ENCODE measurements at places on chromosomes 6 and 20. TPM values are rescaled to one million over a fixed set of nuclear protein-coding genes. Genes with fewer than 3 reads are reported as not detected.

Gene MPIG6B
- 9.4 TPM for total RNA-seq

Gene AGER
- total RNA-seq = 3.2 TPM

DNA sequence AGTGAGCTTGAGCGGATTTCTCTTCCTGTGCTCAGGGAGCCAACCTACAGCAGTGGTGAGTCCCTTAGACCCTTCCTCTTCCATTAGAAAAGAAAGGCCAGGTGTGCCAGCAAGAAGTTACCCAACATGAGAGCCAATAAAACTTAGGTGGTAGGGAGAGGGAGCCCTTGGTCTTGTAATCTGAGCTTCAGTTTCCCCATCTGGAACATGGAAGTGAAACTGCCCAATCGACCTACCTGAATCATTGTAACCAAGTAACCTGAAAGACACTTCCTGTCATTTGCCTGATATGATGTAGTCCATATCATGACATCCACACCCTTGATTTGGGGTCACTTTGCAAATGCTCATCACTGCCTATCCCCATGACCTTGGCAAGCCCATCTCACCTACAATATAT, 66.4 kb downstream of the MDGA1 start:
- DNase-seq = no peak

DNA sequence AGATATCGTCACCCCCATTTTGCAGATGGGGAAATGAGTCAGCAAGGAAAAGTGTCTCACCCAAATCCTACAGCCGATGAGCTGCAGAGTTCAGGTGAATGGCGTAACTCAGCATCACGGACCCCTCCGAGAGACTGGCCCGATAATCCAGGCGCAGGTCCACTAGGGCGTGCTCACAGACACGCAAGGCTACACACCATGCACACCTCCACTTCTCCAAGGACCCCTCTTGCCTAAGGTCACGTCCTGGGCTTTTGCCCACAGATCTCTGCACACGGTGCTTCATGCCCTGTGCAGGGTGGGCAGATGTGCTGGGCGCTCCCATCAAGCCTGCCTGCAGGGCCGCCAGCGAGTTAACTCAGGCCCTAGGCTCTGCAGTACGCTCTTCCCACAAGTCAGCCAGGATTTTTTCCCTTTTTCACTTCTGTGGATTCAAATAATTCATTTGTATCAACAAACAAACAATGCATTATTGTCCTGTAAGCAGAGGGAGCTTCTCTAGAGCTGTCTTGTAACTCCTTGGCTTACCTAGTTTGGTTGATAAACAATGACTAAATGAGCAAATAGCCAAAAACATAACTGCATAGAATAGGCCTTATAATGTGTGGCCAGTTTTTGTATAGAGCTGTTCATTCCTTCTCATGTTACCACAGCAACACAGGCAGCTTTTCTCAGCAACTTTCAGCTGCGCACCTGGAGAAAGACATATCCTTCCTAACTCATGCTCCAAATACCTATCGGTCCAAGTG, 139.1 kb downstream of the AGPAT4 start:
- no peak for DNase-seq

Gene OVOL2
- 22.9 TPM for total RNA-seq

Gene NR2E1
- not detected for total RNA-seq

- no peak for DNase-seq
Observed at GRCh38 chr6:7189101-7189758, 81.5 kb downstream of the RREB1 start.

Gene PHACTR3
- total RNA-seq = 7.2 TPM

GRCh38 chr6:44650947-44651346, 263.4 kb downstream of the CDC5L start:
- no peak for DNase-seq

DNA sequence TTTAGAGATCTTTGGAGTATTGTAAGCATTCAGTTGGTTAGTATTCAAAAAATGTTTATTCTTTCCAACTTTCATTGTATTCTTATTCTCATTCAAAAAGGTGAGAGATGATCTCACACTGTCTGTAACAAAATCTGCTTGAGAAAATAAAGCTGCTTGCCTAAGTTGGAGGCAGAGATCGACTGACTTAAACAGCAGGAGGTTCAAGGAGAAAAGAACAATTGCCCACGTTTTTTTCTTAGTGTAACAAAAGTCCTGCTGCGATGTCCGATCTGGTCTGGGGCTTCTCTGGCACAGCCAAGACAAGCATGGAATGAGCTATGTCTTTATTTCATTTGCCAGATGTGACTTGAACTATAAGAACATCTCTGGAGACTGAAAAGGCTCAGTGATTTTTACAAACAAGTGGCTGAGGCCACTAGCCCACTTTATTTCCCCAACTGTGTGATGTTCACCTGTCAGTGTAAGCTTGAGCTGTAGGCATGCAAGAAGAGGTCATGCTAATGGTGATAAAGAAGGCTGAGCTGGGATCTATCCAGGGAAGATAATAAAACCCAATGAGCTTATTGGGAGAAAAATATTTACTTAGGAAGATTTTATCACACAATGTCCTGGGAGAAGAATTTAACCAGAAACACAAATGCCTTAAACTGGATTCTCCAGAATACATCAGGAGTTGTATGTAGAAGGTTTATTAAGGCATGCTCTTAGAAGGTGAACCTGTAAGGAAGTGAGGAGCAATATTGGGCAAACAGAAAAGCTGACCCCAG, 580.1 kb upstream of the BTBD3 start:
- no peak for DNase-seq

DNA sequence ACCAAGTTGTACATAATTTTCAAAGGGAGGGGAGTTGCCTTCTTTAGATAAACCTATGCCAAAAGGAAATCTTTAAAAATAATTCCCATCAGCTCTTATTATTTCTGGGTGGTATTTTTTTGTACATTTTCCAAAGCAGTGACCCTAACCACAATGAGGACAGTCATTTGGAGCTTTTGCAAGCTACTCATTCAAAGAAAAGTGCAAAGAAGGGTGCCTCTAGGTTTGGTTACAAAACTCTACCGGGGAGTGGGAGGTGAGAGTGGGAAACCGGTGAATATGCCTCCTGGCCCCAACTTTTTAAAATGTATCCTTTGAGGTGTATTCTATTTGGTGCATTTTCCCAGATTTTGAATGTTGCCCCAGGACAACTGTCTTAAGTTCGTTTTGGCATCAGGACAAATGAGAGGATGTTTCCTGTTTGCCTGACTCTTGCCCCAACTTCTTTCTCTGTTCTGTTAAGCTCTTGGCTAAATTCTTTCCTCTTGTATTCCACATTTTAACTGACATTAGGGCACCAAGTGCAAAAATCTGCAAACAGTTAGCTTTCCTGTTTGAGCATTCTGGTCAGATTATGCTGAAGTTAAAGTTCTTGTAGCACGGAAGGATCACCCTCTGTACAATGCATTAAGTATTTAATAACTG, 78.9 kb downstream of the SLX4IP start:
- no peak for DNase-seq

DNA sequence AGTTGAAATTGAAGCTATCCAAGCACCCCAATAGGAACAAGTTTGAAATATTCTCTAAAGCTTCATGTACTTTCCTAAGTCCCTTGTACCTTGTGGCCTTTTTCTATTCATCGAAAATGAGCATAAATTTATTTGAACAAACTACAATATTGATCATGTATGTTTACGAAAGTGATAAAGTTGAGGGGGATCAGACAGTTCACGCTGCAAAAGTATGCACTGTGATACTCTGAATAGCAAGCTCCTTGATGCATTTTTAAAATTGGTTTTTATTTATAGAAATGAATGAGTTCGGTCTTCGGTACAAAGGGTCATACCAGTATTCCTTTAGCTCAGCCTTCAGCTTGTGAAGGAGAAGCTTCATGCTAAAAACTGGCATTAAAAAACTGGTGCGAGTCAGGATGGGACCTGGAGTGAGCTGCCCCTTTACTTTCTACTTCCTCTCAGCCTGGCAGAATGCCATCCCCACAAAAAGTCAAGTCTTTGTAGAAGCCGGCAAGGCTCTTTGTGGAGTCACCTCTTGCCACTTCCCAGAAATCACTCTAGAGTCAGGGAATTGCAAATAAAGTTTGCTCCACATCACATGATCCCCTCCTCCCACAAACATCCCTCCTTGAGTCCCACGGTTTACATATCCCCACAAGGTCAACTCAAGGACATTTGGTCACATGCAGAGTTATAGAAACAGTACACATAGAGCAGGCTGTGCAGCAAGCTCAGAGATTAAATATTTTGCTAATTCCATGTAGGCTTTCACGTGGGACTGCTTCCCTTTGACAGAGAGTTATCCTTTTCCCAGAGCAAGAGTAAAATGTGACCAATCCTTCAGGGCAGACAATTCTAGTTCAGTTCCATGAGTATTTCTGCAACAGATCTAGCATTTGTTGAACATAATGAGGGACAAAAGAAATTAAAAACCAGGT, 34.6 kb upstream of the ADGRF1 start:
- DNase-seq = no peak

Gene PLN
- total RNA-seq = 2.3 TPM

Gene DEFB132
- total RNA-seq = not detected

Gene FAM184A
- total RNA-seq = 1.8 TPM

Gene PAQR8
- total RNA-seq = 1.6 TPM

GRCh38 chr20:2871661-2872458, 1.4 kb upstream of the PTPRA start:
- DNase-seq = no peak

- DNase-seq = no peak
Observed at GRCh38 chr6:3560211-3560610, 103.4 kb upstream of the SLC22A23 start.

Gene ANKEF1
- total RNA-seq = 4.5 TPM

- no peak for DNase-seq
Observed at GRCh38 chr6:129643968-129644367, 66.0 kb downstream of the ARHGAP18 start.

GRCh38 chr6:5199283-5199682, 61.5 kb downstream of the LYRM4 start:
- DNase-seq = no peak

DNA sequence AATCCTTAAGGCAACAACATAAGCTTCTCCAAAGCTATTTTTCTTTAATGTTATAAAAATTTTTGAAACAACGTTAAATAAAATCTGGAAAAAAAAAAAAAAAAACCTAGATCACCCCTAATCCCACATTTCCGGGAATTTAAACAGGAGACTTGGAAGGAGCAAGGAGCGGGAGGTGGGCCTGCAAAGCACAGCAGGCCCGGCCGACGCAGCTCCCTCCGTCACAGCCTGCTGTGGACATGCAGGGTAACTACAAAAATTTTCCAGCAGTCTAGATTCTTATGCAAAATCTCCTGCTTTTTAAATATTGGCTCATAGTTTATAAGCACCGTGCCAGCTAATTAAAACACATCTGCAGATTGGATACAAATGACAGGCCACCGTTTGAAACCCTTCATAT, 23.5 kb downstream of the FOXF2 start:
- DNase-seq = peak; percentile 26

DNA sequence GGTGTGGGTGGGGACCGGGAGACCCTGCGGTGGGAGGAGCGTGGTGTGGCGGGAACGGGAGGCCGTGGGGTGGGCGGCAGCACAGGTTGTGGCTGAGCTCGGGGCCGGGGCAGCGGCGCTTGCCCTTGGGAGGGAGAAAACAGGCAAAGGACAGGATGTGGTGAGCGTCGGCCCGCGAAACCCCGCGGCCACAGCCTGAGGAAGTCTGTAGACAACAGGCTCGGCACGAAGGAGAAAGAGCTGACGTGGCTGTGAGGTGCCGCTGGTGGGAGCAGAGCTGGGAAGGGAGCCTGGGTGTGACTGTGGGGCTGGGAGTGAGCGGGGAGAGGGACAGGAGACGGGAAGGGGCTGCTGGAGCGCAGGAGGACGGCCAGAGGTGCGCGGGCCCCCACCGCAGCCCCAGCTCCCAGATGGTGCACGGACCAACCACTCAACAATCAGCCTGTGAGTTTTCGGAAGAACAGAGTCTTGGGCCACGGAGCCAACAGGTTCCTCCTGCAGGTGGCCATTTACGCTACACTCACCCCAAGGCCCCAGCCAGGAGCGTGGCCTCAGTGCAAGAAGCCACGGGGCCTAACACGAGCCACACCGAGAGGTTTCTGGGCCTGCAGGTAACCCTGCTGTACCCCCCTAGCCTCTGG, 202.8 kb downstream of the DLL1 start:
- peak; percentile 85 for DNase-seq

DNA sequence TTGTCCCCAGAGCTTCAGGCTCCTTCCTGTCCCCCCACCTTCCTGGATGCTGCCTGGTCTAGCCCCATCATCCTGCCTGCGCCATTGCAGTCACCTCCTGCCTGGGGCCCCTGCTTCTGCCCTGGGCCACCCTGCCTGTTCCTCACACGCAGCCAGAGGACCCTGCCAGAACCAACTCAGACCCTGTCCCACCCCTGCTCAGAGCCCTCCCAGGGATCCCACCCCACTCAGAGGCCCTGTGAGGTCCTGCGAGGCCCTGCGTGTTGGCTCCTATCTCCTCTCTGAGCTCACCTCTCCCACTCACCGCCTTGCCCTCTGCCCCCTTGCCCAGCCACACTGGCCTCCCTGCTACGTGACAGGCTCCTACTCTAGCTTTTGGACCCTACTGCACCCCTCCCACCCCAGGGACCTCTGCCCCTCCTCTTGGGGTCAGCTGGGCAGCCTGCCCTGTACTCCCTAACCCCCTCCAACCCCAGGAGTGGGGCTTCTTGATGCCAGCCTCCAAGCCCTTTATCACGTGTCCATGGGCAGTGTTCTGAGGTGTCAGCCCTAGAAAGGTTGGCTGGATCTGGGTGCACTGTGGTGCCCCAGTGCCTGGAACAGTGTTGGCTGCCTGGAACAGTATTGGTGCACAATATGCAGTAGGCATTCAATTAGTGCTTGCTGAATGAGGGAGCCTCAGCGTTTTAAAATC, 68.3 kb downstream of the CEBPB start:
- DNase-seq = no peak

Gene ADAM33
- 9.1 TPM for total RNA-seq

GRCh38 chr6:119609865-119610264, 260.3 kb upstream of the MAN1A1 start:
- DNase-seq = no peak

GRCh38 chr6:155050311-155050710, 55.2 kb downstream of the TIAM2 start:
- no peak for DNase-seq

- peak; percentile 82 for DNase-seq
Observed at GRCh38 chr6:83853178-83854000, at the start of gene RIPPLY2. TSS of gene RIPPLY2 (plus strand) at chr6:83853360. CDS start at chr6:83853417, 57 bp downstream.

- no peak for DNase-seq
Observed at GRCh38 chr20:2138396-2138795, 36.8 kb downstream of the STK35 start.

- no peak for DNase-seq
Observed at GRCh38 chr6:40807484-40807883, 220.3 kb upstream of the LRFN2 start.

- no peak for DNase-seq
Observed at GRCh38 chr20:6637160-6637579, 130.3 kb upstream of the BMP2 start.

DNA sequence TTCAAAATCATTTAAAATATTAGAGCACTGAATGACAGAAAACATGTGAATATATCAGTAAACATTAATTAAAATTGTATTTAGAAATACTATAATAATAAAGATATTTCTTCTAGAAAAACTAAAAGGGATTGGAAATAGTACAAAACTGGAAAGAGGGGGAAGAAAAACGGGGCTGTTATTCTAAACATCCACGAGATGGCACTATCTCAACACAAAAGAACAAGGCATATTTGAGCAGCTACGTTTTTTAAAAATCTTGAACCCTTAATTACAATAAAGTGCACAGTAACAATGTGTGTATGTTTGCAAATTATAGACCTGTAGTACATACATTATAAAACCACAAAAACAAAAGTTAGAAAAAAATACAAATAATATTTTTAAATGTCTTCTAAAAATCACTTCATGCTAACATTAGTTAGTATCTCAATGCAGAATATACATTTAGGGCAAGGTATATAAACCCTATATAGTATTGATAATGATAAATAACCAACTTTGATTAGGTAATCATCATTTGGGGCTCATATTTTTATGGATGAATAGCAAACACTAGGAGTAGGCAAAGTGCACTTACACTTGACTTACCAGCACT, 42.5 kb upstream of the PNISR start:
- DNase-seq = no peak

Measured in lower leg skin (tissue), 4 donors.